ENCODE measurements at places on chromosomes 7 and 10.

GRCh38 chr10:80685355-80685754 is 147.7 kb downstream of the SH2D4B start:
- no peak for DNase-seq

DNA sequence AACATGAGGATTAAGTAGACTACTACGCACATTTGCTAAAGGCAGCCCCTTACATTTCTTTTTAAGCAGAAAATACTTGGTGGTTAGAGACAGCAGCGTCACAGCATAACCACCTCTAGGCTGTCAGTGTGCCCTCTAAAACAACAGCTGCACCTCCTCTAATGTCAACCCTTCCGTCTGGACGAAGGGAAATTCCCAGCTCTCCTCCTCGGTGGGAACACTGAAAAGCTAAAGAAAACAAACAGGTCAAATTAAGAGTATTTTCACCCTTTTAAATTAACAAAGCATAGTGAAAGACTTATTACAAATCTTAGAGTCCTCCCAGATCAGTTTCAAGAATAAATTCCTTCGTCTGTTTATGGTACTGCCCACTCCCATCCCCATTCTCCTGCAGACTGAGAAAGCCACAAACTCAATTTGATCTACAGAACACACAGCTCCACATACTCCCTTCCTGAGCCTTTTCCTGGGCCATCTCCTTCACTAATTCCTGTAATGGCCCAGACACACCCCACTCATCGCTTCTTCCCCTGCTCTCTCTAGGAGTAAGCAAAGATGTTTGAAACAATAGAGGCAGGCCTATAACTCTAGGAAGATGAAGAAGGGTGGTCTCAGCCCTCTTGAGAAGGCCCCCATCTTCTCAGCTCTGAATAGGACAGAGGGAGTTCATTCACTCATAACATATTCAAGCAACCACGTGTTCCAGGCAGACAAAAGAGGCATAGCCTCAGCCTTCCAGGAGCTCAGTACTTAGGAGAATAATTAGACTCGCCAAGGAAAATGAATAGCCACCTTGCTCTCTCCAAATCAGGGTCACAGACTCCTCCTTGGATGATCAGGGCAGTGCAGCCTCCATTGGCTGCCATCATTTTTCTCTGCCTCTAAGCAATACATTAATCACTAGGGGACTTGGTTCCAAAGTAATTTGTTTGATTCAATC is 47.5 kb upstream of the HNRNPH3 start:
- DNase-seq: no peak

GRCh38 chr10:22285130-22285529 is 31.1 kb upstream of the COMMD3 start:
- DNase-seq: no peak

DNA sequence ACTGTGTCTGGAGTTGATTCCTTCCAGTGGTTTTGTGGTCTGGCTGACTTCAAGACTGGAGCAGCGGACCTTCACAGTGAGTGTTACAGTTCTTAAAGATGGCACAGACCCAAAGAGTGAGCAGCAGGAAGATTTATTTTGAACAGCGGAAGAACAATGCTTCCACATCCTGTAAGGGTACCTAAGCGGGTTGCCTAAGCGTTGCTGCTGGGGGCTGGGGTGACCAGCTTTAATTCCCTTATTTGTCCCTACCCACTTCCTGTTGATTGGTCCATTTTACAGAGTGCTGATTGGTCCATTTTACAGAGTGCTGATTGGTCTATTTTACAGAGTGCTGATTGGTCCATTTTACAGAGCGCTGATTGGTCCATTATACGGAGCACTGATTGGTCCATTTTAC is 13.2 kb downstream of the AKR1B15 start:
- DNase-seq: peak; percentile 75

DNA sequence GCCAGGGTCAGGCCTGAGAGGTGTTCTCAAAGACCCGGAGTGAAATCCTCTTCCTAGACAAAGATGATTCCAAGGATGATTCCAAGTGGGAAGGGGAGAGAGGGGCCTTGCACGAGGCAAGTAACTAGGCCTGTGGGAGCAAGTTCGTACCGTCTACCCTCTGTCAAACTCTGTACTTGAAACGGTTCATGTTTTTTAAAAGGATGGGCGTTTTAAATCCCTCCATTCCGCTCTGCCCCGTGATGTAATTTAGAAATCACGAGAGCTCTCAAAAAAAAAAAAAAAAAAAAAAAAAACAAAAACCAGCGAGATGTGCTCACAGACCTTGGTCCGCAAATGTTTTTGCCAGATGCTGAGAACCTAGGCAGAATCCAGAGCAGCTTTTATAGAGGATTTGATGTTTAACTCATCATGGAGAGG is 114.7 kb upstream of the CARD11 start:
- no peak for DNase-seq

- peak; percentile 95 for DNase-seq
These were observed 119.3 kb downstream of the CABCOCO1 start for GRCh38 chr10:61781969-61782403.

- DNase-seq: no peak
These were observed 307.6 kb downstream of the GFRA1 start for GRCh38 chr10:115965376-115965775.

- no peak for DNase-seq
These were observed 39.9 kb downstream of the AVL9 start for GRCh38 chr7:32535162-32535702.

DNA sequence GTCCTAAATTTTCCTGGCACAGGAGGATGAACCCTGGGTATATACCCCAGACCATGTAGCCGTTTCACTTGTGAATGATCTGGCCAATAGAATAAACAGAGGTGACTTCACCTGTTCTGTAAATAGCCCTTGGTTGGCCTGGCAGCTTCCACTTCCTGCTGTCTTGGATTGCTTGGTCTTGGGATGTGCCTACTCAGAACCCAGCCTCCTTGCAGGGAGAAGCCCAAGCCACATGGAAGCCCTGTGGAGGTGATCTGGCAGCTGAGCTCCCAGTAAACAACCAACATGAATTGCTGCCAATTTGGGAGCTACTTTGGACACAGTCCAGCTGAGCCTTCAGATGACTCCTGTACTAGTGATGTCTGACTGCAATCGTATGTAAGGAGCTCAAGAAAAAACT is 4.8 kb upstream of the RAPGEF5 start:
- DNase-seq: peak; percentile 47

GRCh38 chr7:112759905-112760304 is 30.3 kb downstream of the TMEM168 start:
- peak; percentile 66 for DNase-seq

GRCh38 chr10:118818621-118819221 is 64.0 kb upstream of the CACUL1 start:
- no peak for DNase-seq

- no peak for DNase-seq
These were observed 507.2 kb downstream of the TCERG1L start for GRCh38 chr10:130804281-130804680.

GRCh38 chr7:27746978-27747377 is 7.0 kb downstream of the TAX1BP1 start:
- peak; percentile 16 for DNase-seq

DNA sequence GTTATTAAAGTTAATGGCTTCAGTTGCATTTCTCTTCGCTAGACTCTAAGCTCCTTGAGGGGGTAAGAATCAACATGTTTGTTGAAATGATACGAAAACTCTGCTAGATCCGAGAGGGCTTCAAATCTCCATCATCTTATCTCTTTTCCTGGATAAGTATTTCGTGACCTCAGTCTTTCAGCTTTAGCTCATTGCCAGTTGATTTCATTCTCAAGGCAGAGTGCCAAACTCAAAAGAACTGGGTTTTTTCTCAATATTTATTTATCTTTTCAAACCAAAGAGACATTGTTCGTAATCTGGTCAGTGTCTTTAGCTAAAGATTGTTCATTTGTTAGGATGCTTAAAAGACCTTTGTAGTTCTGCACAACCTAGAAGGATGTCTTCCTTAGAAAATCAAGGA is 108.9 kb downstream of the ARID5B start:
- no peak for DNase-seq

DNA sequence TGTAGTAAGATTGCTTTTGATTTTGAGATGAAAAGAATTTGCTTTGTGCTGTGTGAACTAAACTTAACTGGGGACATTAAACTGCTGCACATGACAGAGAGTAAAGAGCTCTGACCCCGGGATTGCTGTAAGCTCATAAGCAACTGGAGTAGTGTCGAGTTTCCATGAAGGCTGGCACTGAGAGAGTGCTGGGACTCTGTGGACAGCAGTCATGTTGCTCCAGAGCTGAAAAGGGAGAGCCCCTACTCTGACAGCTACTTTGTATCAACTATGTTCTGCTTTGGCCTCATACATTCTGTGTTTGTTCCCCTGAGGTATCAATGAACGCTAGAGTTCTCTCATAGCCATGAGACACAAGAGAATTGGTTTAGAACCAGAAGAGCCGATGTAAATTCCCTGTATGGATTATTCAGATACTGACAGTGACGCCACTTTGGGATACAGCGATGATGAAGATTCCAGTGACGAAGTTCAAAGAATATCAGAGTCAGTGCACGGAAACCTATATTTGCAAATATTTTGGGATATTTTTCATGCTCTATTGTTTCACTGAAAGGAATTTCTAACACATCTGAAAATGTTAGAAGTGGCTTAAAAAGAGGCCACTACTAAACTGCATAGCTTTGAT is 185.9 kb upstream of the DKK1 start:
- DNase-seq: no peak

- DNase-seq: no peak
These were observed 704.6 kb downstream of the CCSER2 start for GRCh38 chr10:85032981-85033380.

- no peak for DNase-seq
These were observed 2.5 kb downstream of the ADAP1 start for GRCh38 chr7:951881-952547.

GRCh38 chr10:4159173-4159572 is 374.2 kb upstream of the KLF6 start:
- no peak for DNase-seq

GRCh38 chr10:61406736-61407135 is 46.4 kb downstream of the TMEM26 start:
- DNase-seq: no peak

DNA sequence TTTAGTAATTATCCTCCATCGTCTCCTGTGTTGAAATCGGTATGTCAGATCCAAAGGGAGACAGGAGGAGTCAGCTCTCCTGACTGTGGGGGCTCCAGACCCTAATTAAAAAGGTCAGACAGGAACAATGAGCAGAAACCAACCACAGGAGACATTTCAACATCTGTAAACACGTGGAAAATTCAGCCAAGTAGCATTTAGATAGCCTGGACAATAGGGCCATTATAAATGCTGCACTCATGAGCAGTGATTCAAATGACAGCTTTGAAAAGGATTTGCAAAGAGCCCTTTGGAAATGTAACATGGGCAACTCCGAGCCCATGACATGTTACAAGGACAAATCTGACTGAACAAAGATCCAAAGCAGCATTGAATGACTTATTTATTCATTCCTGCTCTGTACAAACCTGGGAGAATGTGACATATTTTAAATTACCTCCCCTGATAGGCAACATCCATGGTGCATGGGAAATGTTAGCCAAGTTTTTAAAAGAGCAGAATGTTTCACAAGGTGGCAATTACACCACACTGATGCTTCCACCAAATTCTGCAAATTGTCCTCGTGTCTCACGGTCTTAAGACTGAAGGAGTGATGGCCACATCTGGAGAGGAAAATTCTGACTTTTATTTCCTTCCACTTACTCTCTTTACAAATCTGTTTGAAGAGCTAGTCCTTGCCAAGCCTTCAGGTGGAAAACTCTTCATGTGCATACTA is 113.3 kb upstream of the KMT2E start:
- DNase-seq: no peak

DNA sequence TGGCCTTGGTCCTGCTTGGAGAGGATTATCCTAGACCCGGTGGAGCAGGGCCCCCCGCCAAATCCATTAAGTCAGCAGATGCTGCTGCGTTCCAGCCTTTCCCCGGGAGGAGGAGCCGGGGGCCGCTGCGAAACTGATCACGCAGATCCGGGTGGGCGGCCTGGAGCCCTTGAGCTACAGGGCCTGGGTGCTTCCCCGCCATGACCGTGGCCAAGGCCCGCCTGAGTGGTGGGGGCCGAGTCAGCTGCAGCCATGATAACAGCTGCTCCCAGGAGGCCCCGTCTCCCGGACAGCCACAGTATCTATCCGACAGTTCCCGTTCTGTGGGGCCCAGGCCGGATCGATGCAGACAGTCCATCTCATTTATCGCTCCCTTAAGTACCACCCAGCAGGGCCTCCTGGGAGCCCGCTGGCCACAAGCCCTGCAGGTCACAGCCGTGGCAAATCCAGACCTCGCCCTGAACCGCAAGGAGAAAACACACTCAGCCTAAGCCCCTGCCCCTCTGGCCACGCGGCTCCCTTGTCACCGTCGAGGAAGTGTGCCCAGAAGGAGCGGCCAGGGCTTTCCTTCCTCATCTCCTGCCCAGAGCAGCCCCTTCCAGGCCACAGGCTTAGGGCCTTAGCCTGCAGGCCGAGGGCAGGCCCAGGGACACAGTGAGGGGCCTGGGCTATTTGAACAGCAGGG is 34.4 kb upstream of the SLC29A4 start:
- DNase-seq: no peak

DNA sequence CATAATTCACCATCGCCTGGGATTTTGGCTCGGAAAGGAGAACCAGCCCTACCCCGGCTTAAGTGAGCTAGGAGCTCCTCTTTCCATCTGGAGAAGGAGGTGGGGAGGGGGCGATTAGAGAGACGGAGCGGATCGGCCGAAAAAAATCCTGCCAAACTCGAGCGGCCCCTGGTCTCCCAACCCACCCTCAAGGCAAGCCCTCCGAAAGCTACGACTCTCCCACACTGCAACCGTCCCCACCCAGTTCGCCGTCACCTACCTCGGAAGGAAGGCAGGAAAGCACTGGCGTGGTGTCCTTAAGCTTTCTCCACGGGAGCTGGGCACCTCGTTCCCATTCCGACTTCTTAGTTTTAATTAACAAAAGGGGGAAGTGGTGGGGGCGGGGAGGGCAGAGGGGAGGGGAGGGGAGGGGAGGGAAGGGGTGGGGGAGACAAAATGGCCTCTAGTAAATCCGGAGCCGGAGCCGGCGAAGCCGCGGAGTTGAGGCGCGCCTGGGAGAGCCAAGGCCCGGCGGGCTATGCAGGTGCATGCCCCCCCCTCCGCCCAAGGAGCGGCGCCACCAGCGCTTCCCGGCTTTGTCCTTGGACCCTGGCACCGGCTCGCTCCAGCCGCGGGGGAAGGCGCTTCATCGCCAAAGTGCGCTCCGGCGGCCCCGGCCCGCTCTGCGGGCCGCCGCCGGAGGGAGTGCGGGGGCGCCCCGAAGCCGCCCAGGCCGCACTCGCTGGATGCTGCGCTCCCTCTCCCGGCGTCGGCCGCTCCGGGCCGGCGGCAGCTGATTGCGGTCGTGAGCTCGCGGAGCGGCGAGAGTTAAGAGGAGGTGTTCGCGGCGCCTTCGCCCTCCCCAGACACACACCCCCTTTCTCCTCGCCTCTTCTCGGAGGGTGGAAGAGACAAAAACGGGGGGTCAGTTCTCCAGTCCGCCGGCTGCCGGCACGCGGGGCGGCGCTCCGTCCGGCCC is at the start of gene LRRC4:
LRRC4 (minus strand) TSS at position 784 of the 958 bp plus-strand sequence. CDS start 797 bp downstream, outside the sequence.
- DNase-seq: peak; percentile 36

- DNase-seq: no peak
These were observed 70.0 kb downstream of the CRTAC1 start for GRCh38 chr10:97960269-97961056.

- DNase-seq: no peak
These were observed 295.3 kb upstream of the MKI67 start for GRCh38 chr10:128421371-128422160.

Measured in mammary epithelial cell (primary cell).